Stromal cell of bone marrow (primary cell): ENCODE measurements at places on chromosomes 16 and 17.

DNA sequence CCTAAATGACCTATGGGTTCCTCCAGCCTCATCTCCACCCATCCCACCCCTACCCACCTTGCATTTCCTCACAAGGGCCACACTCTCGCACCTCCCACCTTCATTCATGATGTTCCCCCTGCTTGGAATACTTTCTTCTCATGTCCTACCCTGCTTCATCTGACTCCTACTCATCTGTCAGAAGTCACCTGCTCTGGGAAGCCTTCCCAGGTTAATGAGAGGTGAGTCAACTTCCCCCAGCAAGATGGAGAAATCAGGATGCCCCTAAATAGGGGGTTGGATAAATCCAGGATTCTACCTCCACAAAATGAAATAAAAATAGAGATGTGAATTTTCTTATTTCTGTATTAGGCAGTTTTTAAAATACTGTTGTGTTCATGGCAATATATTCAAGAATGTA is 51.0 kb upstream of the WSB1 start:
- no peak for DNase-seq

DNA sequence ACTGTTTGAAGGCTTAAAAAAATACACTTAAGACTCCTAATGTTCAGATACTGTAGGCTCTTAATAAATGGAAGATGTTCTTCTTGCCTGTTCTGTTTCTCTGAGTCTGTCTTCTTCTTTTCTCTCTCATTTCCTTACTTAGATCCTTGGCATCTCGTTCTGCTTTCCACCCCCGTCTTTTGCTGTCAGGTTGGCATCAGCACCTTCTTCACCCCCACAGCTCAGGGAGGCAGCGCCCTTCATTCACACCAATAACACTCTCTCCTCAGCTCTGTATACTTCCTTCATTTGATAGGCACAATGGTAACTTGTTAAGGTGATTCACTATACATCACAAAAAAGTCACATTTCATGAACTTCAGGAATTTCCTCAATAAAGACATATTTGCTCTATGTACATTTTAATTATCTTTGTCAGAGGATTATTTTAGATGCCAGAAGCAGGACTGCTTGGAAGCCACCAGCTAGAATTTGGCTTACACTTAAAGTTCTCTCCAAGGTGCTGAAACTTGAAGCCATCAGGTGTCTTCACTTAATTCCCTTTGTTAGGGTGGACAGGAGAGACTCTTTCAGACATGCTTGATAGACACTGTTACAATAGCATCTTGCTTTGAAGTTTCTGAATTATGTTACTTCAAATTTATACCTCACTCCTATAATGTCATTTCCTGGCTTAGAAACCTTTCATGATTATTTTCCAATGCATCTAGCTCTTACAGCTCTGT is 670.1 kb upstream of the C16orf82 start:
- no peak for DNase-seq

DNA sequence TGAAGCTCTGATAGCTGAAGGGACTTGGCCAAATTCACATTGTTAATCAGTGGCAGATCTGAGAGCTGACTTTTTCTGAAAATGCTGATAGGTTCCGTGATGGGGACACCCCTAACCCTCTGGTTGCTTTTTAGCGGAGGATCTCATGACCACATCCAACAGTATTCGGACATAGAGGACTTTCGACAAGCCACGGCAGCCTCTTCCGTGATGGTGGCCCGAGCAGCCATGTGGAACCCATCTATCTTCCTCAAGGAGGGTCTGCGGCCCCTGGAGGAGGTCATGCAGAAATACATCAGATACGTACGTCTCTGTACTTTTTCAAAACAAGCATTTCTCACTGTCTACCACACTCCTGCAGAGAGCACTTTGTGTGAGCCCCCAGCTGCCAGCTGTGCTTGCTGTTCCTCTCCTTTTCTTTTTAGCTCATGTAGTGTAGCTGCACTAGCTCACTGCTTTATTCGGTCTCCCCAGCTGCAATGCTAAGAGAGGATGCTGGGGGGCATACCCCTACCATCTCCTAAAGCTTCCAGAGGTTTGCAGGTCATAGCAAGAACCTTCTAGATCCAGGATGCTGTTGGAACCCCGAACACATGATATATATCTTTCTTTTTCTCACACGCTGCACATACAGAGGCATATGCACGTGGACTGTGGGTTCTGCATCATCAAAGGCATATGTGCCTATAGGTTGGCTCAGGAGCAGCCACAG is 14.2 kb upstream of the NFATC3 start:
- no peak for DNase-seq

GRCh38 chr17:60729854-60730253 is 52.2 kb downstream of the BCAS3 start:
- DNase-seq: no peak

GRCh38 chr17:9236286-9237052 is 215.2 kb downstream of the NTN1 start:
- DNase-seq: no peak

- DNase-seq: peak; percentile 63
Observed at GRCh38 chr17:4232168-4232813, 31.5 kb downstream of the ANKFY1 start.

- no peak for DNase-seq
Observed at GRCh38 chr16:87264634-87265033, 52.6 kb downstream of the C16orf95 start.

GRCh38 chr17:75034236-75034908 is 12.4 kb downstream of the ATP5PD start:
- DNase-seq: peak; percentile 74

GRCh38 chr17:61063528-61063927 is 336.1 kb upstream of the TBX2 start:
- no peak for DNase-seq

- DNase-seq: no peak
Observed at GRCh38 chr17:49505854-49506253, 10.8 kb downstream of the NGFR start.

DNA sequence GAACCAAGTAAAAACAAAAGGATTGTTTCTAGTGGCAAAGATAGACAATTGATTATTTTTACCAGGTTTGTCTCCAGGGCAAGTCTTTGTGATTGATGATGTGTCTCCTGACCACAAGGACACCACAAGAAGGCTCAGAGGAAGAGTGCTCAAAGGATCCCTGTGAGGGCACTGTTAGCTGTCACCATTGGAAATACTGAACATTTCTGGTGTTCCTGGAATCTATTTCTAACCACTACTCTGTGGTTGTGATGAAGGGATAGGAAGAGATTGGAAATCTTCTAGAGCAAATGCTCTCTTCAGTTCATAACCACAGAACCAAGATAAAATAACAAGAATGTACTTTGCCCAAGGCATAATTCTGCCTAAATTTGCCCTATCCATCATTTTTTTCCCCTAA is 15.3 kb downstream of the RNF43 start:
- DNase-seq: peak; percentile 11

- DNase-seq: no peak
Observed at GRCh38 chr17:79520167-79521165, 90.4 kb downstream of the RBFOX3 start.

- peak; percentile 81 for DNase-seq
Observed at GRCh38 chr16:87207509-87207908, 109.7 kb downstream of the C16orf95 start.

DNA sequence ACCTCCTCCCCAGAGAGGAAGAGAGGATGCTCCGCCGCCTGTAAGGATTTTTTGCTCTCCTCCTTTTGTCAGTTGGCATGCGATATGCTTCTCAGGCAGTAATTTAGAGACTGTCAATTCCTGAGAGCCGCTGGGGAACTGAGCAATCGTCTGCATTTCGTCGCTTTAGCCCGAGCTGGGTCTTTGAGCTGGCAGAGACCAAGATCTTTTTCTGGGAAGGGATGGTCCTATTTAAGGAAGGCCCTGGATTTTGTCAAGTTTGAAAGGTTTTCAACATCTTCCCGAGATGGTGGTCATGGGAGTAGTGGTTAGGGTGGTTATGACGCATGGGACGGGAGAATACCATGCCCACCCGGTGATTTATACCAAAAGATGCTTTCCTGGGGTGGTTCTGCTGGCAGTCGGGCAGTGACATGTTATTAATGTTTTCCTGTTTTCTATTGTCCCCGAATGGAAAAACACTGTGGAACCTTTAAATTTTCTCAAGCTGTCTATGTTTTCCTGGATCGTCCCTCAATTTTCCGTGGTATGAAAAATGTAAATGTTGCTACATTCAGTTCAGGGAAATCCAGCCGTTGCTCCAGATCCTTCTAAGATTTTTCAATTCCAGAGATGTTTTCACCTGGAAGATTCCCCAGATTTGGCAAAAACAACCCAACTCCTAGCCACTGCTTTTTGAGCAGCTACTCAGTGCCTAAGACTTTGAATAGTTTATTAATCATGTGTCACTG is 586.4 kb downstream of the MAF start:
- no peak for DNase-seq

- DNase-seq: no peak
Observed at GRCh38 chr17:57502811-57503241, 242.3 kb downstream of the CCDC182 start.

DNA sequence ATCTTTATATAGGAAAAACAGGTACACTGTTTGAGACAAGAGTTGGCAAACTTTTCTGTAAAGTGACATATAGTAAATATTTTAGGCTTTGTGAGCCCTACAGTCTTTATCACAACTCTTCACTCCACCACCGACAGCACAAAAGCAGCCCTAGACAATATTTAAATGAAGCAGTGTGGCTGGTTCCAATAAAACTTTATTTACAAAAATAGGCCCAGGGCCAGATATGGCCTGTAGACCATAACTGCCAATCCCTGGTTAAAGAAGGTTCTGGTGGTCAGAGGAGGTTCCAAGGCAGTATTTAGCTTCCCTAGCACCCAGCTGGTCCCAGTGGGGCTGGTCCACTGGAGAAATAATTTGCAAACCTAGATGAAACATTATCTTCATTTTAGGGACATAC is 3.6 kb downstream of the FAM117A start:
- DNase-seq: no peak

GRCh38 chr16:74757349-74757748 is 17.3 kb downstream of the FA2H start:
- no peak for DNase-seq

GRCh38 chr17:14320734-14321475 is 20.0 kb downstream of the HS3ST3B1 start:
- DNase-seq: no peak

GRCh38 chr17:71427801-71428200 is 693.0 kb upstream of the SOX9 start:
- DNase-seq: no peak

- no peak for DNase-seq
Observed at GRCh38 chr16:29810699-29811169, 1.3 kb upstream of the PRRT2 start.

DNA sequence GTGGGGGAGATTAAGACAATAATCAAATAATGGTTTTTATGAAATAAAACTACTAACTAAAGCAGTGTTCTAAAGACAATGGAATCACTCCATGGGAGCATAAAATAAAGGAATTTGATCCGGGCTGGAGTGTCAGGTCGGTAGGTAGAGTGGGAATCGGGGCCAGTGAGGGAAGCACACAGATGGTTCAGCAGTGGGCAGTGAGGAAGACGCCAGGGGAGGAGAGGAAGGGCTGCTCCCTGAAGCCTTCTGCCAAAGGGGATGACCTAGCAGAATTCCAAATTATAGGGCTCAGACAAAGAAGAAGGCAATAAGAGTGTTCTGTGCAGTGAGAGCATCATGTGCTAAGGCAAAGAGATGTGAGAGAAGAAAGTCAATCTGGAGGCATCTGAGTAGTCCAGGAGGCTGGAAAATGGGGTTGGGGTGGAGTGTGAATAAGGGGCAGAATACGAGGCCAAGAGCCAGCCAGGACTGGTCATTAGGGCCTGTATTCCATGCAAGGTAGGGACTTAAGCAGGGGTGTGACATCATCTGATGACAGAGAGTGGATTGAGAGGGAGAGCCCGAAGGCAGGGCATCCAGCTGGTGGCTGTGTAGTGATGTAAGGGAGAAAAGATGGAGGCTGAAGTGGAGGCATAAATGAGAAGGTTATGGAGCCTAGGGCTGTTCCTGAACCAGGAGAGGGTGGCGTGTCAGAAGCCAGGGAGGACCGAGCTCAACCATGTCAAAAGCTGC is 137.6 kb downstream of the COPRS start:
- no peak for DNase-seq

GRCh38 chr16:53576210-53576609 is 73.2 kb upstream of the AKTIP start:
- DNase-seq: no peak

DNA sequence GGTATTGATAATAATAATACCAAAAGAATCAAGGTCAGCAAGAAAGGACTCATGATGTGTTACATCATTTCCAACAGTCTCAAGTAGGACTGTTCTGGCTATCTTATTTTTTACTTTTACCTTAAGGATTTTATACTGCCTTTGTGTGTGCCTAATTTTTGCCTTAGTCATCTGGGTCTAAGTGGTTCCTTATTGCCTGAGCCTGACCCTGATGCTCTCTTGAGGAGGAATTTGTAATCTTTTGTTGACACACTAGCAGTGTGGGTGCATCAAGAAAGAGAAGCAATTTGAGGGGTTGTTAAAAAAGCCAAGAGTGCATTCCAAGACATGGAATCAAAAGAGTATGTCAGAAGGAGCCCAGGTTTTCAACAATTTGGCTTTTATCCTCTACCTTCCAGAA is 59.3 kb downstream of the TMEM100 start:
- DNase-seq: no peak

DNA sequence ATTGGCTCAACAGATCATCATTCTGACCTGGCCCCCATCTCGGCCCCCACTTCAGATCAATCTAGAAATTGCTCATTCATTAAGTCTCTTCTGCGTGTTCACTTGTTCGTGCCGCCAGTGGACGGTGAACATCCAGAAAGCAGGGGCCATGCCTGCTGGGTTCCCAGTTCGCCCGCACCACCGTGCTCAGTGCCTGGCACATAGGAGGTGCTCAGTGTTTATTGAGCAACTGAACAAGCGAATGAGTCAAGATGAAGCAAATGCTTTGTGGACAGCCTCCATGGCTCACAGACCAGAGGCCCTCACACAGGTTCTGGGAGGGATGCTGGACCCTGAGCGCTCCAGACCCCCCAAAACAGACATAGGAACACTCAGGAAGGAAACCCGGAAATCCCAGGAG is 13.9 kb downstream of the BEAN1 start:
- DNase-seq: no peak

GRCh38 chr17:7234083-7234951 is at the start of gene DVL2:
DVL2 (minus strand) TSS chr17:7234517; CDS start chr17:7234262, 255 bp downstream.
- peak; percentile 85 for DNase-seq

DNA sequence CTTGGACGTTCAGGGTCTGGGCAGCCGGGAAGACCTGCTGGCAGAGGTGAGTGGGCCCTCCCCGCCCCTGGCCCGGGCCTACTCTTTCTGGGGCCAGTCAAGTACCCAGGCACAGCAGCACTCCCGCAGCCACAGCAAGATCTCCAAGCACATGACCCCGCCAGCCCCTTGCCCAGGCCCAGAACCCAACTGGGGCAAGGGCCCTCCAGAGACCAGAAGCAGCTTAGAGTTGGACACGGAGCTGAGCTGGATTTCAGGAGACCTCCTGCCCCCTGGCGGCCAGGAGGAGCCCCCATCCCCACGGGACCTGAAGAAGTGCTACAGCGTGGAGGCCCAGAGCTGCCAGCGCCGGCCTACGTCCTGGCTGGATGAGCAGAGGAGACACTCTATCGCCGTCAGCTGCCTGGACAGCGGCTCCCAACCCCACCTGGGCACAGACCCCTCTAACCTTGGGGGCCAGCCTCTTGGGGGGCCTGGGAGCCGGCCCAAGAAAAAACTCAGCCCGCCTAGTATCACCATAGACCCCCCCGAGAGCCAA is 8.6 kb upstream of the ABCC3 start:
- peak; percentile 41 for DNase-seq

- no peak for DNase-seq
Observed at GRCh38 chr17:43951750-43952149, 2.0 kb downstream of the PYY start.

- DNase-seq: no peak
Observed at GRCh38 chr17:29575511-29576213, 7.2 kb downstream of the TP53I13 start.
